Stimulated activated CD4-positive, alpha-beta T cell treated with anti-CD3 and anti-CD28 coated beads, Interleukin-1b, Interleukin-23, amount 100 ng/mL, for 24 hours (primary cell): ENCODE measurements at places on chromosomes 13 and 19.

DNA sequence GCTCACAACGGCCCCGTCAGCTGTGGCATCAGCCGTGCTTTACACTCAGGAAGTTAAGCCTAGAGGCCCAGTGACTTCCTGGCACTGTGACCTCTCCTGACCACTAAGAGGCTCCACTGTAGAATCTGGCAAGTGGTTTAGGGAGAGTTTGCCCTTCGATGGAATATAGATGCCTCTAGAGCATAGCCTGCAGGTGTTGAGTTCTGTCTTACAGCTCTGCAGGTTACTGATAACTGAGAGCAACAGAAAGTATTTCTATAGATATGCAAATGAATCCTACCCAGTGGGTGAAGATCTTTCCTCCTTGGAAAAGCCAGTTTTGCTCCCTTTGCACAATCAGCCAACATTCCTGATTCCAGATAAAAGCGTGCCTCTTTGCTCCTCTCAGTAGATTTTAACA, 35.8 kb downstream of the ATP12A start:
- DNase-seq: no peak

GRCh38 chr13:104584481-104584880, 1518.3 kb upstream of the SLC10A2 start:
- no peak for DNase-seq

DNA sequence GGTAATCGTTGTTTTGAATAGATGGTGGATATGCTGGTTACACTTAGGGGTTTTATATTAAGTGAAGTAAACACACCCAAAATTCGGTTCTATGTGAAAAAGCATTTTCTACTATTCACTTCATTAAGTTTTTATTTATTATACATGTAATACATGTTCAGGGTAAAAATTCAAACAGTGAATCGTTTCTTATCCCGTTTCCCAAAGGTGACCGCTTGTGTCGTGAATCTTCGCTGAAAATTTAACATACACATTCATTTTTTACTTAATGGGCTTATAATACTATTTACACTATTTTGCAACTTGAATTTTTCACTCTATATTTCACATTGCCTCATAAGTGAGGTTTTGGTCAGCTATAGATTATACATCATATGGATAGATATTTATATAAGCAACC, 24.5 kb downstream of the IPO5 start:
- DNase-seq: no peak

- DNase-seq: no peak
Observed at GRCh38 chr19:34178274-34178610, 5.9 kb downstream of the LSM14A start.

GRCh38 chr13:50979187-50979586, 69.6 kb downstream of the RNASEH2B start:
- DNase-seq: no peak

DNA sequence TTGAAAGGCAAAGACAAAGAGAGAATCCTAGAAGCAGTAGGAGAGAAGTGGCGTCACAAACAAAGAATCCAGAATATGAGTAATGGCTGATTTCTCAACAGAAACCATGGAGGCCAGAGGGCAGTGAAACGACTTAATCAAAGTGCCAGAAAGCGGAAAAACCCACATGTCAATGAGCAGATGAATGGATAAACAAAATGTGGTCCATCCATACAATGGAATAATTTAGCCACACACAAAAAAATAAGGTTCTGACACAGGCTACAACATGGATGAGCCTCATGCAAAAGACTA, 52.2 kb upstream of the RANBP3 start:
- no peak for DNase-seq

GRCh38 chr19:10583036-10583776, 3.9 kb downstream of the AP1M2 start:
- DNase-seq: no peak
